Heart right ventricle (tissue), 16 donors: ENCODE measurements at places on chromosomes 11 and 22. TPM values are rescaled to one million over a fixed set of nuclear protein-coding genes. Genes with fewer than 3 reads are reported as not detected.

DNA sequence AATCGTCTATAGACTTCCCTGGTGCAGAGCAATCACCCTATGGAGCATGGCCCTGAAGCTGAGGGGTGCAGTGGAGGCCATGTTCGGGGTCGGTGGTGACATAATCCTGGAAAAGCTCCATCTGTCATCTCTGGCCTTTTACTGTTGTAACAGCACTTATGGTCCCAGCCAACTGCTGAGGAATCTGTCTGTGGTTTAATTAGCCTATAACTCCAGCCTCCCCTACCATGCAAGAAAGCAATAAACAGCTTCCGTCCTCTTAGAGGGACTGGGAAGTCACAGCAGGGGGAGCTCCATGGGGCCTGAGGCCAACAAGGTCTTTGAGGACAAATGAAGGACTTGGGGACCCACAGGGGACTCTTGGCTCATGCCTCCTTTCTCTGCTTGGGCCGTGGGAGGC, 159.1 kb upstream of the NECTIN1 start:
- H3K27ac ChIP-seq: no peak overlapping the region
- H3K27me3 ChIP-seq: peaks cover 6% of the 10 kb centered on the region
- H3K36me3 ChIP-seq: no peaks in the 10 kb centered on the region
- DNase-seq: no peak
- H3K4me1 ChIP-seq: peaks cover 2% of the 10 kb centered on the region
- no peak overlapping the region for H3K4me3 ChIP-seq

STIP1 gene
- 67.4 TPM for total RNA-seq

GRCh38 chr11:62669420-62670161, 1.9 kb upstream of the UQCC3 start:
- H3K27ac ChIP-seq: peak overlapping the region; percentile 10
- peaks cover 57% of the 10 kb centered on the region for H3K4me1 ChIP-seq
- no peaks in the 10 kb centered on the region for H3K36me3 ChIP-seq
- no peaks in the 10 kb centered on the region for H3K27me3 ChIP-seq
- DNase-seq: no peak

- no peak for DNase-seq
- no peaks in the 10 kb centered on the region for H3K36me3 ChIP-seq
- H3K4me3 ChIP-seq: no peak overlapping the region
- H3K4me1 ChIP-seq: no peaks in the 10 kb centered on the region
- H3K27me3 ChIP-seq: peaks cover 15% of the 10 kb centered on the region
Measured at GRCh38 chr22:22856364-22856763, 31.3 kb upstream of the IGLL5 start.

- no peak for DNase-seq
- H3K27me3 ChIP-seq: no peaks in the 10 kb centered on the region
- no peak overlapping the region for H3K27ac ChIP-seq
- no peak overlapping the region for H3K4me3 ChIP-seq
Measured at GRCh38 chr11:117917591-117918151, 11.5 kb downstream of the TMPRSS13 start.

P4HA3 gene
- 0.46 TPM for total RNA-seq

NRIP3 gene
- 1.9 TPM for total RNA-seq

DNA sequence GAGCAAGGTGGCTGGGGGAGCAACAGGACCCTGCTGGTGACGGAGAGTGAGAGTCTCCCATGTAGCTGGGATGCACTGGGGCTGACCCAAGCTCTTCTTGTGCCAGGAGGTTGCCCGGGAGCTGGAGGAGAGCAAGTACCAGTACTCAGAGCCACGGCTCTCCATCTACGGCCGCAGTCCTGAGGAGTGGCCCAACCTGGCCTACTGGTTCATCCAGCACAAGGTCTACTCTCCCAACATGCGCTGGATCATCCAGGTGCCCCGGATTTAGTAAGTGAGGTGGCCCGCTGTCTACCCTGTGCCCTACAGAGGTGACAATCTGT, 40.4 kb downstream of the AMPD3 start:
- no peaks in the 10 kb centered on the region for H3K36me3 ChIP-seq
- H3K4me1 ChIP-seq: no peaks in the 10 kb centered on the region
- no peaks in the 10 kb centered on the region for H3K27me3 ChIP-seq
- no peak for DNase-seq
- no peak overlapping the region for H3K4me3 ChIP-seq
- no peak overlapping the region for H3K27ac ChIP-seq

DNA sequence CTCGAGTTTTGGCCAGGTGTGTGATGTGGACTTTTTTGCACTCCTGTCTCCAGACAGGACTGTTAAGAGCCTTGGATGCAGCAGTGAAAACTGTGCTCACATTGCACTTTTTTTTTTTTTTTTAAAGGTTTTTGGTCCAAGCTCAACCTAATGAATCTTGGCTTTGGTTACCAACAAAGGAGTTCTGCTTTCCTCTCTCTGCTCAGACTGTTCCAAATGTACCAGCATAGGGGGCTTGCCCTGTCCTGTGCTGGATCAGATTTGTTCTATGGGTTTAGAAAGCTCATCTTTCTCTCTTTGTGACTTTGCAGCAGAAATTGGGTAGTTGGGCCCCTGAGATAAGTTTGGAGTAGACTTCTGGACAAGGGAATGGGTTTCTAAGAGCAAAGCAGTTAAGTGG, 45.3 kb downstream of the POLD3 start:
- no peak for DNase-seq
- H3K27me3 ChIP-seq: no peaks in the 10 kb centered on the region
- H3K4me1 ChIP-seq: no peaks in the 10 kb centered on the region
- no peak overlapping the region for H3K27ac ChIP-seq
- H3K36me3 ChIP-seq: no peaks in the 10 kb centered on the region

GRCh38 chr11:40759341-40759740, 700.1 kb downstream of the LRRC4C start:
- no peak for DNase-seq
- no peaks in the 10 kb centered on the region for H3K36me3 ChIP-seq
- no peaks in the 10 kb centered on the region for H3K27me3 ChIP-seq
- no peak overlapping the region for H3K4me3 ChIP-seq

NXPE1 gene
- total RNA-seq: not detected

GRCh38 chr11:110830344-110830743, 118.1 kb upstream of the ARHGAP20 start:
- H3K4me1 ChIP-seq: no peaks in the 10 kb centered on the region
- H3K27me3 ChIP-seq: no peaks in the 10 kb centered on the region
- H3K4me3 ChIP-seq: no peak overlapping the region
- H3K36me3 ChIP-seq: no peaks in the 10 kb centered on the region
- H3K27ac ChIP-seq: no peak overlapping the region

- no peak overlapping the region for H3K4me3 ChIP-seq
- peaks cover 6% of the 10 kb centered on the region for H3K27me3 ChIP-seq
- no peaks in the 10 kb centered on the region for H3K4me1 ChIP-seq
- DNase-seq: no peak
- H3K27ac ChIP-seq: no peak overlapping the region
- no peaks in the 10 kb centered on the region for H3K36me3 ChIP-seq
Measured at GRCh38 chr22:42462016-42462415, 29.8 kb upstream of the NFAM1 start.

DNA sequence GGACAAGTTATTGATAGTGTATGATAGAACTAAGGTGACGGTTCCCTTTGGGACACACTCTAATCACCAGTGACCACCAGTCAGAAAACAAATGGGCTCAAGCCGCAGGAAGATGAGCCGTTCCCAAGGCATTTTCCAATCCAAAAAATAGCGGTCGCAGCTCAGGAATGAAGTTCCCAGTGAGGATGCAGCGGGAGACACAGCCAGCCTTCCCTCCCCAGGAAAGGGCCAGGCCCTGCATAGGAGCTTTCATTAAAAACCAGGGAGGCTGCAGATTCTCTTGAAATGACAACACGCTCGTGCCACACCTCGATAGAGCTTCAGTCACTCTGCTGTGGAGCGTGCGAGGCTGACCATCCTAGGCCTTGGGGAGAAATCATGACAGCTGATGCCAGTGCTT, 65.8 kb upstream of the WNT7B start:
- H3K4me3 ChIP-seq: no peak overlapping the region
- no peaks in the 10 kb centered on the region for H3K36me3 ChIP-seq
- no peak for DNase-seq
- H3K27ac ChIP-seq: peak overlapping the region; percentile 98
- peaks cover 41% of the 10 kb centered on the region for H3K4me1 ChIP-seq

C11orf42 gene
- not detected for total RNA-seq

- H3K36me3 ChIP-seq: peaks cover 11% of the 10 kb centered on the region
- peak overlapping the region; percentile 78 for H3K27ac ChIP-seq
- H3K4me1 ChIP-seq: peaks cover 32% of the 10 kb centered on the region
- no peaks in the 10 kb centered on the region for H3K27me3 ChIP-seq
- no peak for DNase-seq
- no peak overlapping the region for H3K4me3 ChIP-seq
Measured at GRCh38 chr11:62713343-62713742, 5.9 kb downstream of the GNG3 start.

- no peaks in the 10 kb centered on the region for H3K27me3 ChIP-seq
- H3K36me3 ChIP-seq: no peaks in the 10 kb centered on the region
- DNase-seq: no peak
Measured at GRCh38 chr22:37747715-37748100, 50.9 kb downstream of the TRIOBP start.

BCO2 gene
- total RNA-seq: 88.1 TPM

CD3G gene
- total RNA-seq: 5.7 TPM

- no peak overlapping the region for H3K27ac ChIP-seq
- H3K4me1 ChIP-seq: no peaks in the 10 kb centered on the region
- no peak overlapping the region for H3K4me3 ChIP-seq
- DNase-seq: no peak
- peaks cover 4% of the 10 kb centered on the region for H3K27me3 ChIP-seq
- no peaks in the 10 kb centered on the region for H3K36me3 ChIP-seq
Measured at GRCh38 chr11:8011981-8012444, 24.9 kb downstream of the EIF3F start.

DNA sequence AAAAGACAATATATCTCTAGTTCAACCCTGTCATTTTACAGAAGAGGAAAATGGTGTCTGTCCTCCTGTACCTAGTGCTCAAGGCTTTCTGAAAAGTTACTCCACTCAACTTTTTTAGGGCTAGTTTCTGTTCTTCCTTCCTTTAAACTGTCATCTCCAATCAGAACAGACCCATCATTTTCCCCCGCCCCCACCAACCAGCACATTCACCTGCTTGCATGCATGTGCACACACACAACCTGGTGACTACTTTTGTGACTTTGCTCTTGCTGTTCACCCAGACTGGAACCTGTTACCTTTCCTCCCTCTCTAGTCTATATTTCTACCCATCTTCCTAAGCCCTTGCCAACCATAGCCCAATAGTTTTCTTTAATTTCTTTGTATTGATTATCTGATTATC, 5.6 kb downstream of the FBXO7 start:
- H3K36me3 ChIP-seq: no peaks in the 10 kb centered on the region
- H3K4me1 ChIP-seq: peaks cover 41% of the 10 kb centered on the region
- H3K27me3 ChIP-seq: no peaks in the 10 kb centered on the region
- no peak overlapping the region for H3K27ac ChIP-seq

TSPAN32 gene
- 25.8 TPM for total RNA-seq

BBOX1 gene
- not detected for total RNA-seq

SLC1A2 gene
- total RNA-seq: 3.2 TPM

DNA sequence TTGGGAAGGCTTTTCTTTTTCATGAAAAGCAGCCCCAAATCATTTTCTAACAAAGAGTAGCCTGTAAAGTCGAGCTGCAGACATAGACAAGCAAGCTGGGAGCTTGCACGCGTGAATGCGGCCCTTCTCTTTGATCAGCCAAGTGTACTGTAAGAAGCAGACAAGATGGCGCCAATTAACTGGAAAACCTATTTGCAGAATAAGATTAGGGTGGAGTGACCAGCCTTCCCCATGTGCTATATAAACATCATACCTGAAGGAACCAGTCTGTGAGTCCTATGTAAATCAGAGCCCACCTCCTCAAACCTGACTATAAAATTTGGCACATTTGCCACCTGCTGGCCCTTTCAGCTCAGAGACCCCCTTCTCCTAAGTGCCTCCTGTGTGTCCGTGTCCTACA, 982.7 kb downstream of the OPCML start:
- H3K27ac ChIP-seq: no peak overlapping the region
- H3K4me1 ChIP-seq: no peaks in the 10 kb centered on the region
- no peaks in the 10 kb centered on the region for H3K27me3 ChIP-seq
- DNase-seq: no peak

TOP3B gene
- total RNA-seq: 10.1 TPM

GRCh38 chr11:94658386-94658785, 91.2 kb downstream of the PIWIL4 start:
- no peak overlapping the region for H3K4me3 ChIP-seq
- H3K27me3 ChIP-seq: no peaks in the 10 kb centered on the region
- peak overlapping the region; percentile 45 for H3K27ac ChIP-seq

GRCh38 chr11:19259487-19260345, 19.0 kb upstream of the E2F8 start:
- H3K36me3 ChIP-seq: no peaks in the 10 kb centered on the region
- H3K27ac ChIP-seq: no peak overlapping the region
- peak; percentile 57 for DNase-seq
- H3K27me3 ChIP-seq: no peaks in the 10 kb centered on the region

ANO3 gene
- total RNA-seq: 0.09 TPM

DNA sequence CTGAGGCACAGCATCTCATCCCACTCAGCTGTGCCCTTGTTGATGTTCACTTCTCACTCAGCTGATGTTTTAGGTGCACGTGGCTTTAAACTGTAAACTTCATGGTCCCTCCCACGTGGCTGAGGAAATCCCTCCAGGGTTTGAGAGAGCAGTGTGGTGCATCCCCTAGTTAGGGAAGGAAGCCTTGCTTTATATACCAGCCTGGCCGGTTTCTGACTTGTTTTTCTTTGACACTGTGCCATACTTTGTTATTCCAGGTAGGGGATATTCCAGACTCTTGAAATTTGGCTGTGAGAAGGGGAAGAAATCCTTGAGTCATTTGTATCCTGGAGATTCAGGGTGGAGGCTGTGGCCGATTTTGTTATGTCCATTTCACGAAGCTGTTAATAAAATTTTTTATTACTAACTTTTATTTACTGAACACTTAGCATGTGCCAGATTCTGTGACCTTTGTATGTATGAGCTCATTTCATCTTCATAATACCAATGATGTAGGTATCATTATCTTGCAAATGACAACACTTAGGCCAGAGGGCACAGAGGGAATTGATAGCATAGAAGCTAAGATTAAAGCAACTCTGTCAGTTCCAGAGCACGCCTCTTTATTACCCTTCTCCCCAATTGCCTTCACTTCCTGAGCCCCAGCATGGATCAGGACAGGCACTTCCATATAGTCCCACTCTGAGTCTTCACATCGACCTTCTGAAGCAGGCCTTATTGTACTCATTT, 116.6 kb downstream of the NAV2 start:
- no peak overlapping the region for H3K4me3 ChIP-seq
- H3K27ac ChIP-seq: no peak overlapping the region
- no peaks in the 10 kb centered on the region for H3K27me3 ChIP-seq
- peaks cover 23% of the 10 kb centered on the region for H3K4me1 ChIP-seq
- H3K36me3 ChIP-seq: no peaks in the 10 kb centered on the region
- DNase-seq: no peak
